Inflammatory macrophage treated with lipopolysaccharide for 1 hour (primary cell): ENCODE measurements at places on chromosomes 13 and 19.

- no peak for DNase-seq
Measured at GRCh38 chr19:14555918-14556661, 15.8 kb downstream of the NDUFB7 start.

DNA sequence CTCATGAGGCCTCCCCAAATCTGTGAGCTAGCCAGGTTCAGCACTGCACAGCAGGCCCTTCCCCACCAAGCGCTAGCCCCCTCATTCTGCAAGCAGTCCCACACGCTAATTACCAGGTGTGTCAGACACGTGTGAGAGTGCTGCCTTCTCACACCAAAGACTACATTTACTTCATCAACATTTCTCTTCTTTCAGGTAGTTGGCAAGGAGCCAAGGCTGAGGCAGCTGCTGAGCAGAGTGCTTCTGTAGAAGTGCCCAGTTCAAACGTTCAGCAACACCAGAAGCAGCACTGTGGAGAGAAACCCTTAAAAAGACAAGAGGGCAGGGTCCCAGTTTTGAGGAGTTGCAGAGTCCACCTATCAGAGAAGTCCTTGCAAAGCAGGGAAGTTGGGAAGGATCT, 6.4 kb downstream of the ZNF773 start:
- no peak for DNase-seq

GRCh38 chr19:14112051-14112808, 5.3 kb downstream of the PRKACA start:
- DNase-seq = peak; percentile 42

- DNase-seq = no peak
Measured at GRCh38 chr13:95122063-95122462, 179.2 kb downstream of the ABCC4 start.

DNA sequence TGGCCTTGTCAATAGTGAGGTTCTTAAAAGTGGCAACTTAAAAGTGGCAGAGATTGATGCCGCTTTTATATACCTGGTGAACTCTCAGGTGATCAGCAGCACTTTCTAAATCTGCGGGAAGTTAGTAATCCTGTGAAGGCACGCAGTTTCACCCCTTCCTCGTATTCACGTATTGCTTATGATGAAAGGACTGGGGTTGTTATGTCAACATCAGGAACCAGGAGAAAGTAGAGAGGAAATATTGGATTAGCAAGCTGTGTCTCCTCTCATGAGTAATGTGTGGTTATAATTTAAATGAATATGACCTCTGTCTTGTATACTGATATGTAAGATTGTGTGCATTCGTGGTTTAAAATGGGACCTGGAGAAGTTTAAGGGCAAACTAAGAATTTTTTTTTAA, 544.6 kb downstream of the SLITRK6 start:
- DNase-seq = no peak

DNA sequence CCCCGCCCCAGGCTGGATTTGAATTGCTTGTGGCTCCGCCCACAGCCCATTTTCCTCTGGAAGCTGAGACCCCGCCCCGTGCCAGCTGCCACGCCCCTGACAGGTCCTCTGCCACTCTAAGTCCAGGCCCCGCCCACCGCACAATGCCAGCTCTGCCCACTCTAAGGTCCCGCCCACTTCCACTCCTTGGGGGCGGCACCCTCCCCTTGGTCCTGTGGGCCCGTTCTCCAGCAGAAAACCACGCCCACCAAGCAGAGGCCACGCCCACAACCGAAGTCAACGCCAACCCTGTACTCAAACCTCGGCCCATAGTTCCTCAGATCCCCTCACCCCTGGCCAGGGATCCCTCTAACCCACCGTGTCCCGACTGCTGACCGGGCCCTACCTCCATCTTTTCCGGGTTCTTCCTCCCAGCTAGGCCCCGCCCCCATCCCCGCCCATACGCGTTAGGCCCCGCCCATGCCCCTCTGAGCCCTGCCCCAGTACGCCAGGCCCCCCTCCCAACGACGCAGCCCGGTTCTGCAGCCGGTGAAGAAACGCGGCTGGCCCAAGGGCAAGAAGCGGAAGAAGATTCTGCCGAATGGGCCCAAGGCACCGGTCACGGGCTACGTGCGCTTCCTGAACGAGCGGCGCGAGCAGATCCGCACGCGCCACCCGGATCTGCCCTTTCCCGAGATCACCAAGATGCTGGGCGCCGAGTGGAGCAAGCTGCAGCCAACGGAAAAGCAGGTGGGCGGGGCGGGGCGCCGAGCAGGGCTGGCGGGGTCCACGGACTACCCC, 1.3 kb downstream of the HMG20B start:
- peak; percentile 100 for DNase-seq

DNA sequence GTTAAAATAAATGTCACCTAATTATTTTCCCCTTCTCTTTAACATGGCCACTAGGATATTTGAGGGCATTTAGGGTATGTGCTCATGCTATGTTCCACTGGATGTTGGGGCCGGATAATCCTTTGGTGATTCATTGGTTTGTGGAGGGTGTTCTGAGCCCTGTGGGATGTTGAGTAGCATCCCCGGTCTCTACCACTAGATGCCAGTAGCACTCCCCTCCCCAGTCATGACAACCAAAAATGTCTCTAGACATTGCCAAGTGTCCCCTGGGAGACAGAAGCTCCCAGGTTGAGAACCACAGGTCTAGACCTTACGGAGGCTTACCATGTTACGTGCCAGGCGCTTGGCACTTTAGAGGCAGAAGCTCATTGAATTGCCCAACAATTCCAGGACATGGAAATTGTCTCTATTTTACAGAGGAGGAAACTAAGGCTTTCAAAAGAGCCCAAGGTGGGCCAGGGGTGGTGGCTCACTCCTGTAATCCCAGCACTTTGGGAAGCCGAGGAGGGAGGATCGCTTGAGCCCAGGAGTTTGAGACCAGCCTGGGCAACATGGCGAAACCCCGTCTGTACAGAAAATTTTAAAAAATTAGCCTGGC, 14.1 kb downstream of the SHANK1 start:
- peak; percentile 58 for DNase-seq

- no peak for DNase-seq
Measured at GRCh38 chr13:105773863-105774538, 761.5 kb downstream of the EFNB2 start.
